Activated CD4-positive, alpha-beta T cell treated with anti-CD3 and anti-CD28 coated beads, Interleukin-2, amount 50 U/mL, for 24 hours (primary cell): ENCODE measurements at places on chromosomes 2 and 18.

GRCh38 chr18:63346480-63347183, 20.4 kb downstream of the KDSR start:
- no peak for DNase-seq

DNA sequence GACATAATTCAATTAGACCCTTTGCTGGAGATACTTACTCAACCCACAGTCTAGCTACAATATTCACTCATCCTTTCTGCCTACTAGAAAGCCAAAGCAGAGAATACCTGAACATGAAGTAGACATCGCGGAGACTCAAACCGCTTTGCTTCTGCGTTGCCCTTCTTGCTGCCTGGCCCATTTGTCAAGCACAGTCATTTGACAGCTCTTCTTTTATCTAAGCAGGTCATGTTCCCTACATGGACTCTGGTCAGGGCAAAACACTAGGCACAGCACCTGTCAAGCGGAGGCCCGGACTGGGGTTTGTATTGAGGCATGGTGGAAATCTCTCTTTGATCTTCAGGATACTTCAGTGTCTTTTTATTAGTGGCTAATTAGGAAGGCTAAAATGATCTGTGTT, 89.7 kb downstream of the FARSB start:
- DNase-seq, result no peak

GRCh38 chr2:160532388-160532787, 38.8 kb upstream of the RBMS1 start:
- no peak for DNase-seq

- no peak for DNase-seq
These were observed 2.9 kb upstream of the INSIG2 start for GRCh38 chr2:118085173-118086023.
